ENCODE measurements at places on chromosomes 12 and 14. TPM values are rescaled to one million over a fixed set of nuclear protein-coding genes. Genes with fewer than 3 reads are reported as not detected.

The BIN2 gene
- total RNA-seq = 4.6 TPM

The TNS2 gene
- 39.7 TPM for total RNA-seq

The FAM161B gene
- 8.4 TPM for total RNA-seq

The NAV3 gene
- total RNA-seq = 4.3 TPM

The SPATA7 gene
- total RNA-seq = 27.7 TPM

The NRL gene
- total RNA-seq = 0.24 TPM

The ZBTB39 gene
- total RNA-seq = 6.7 TPM

The EVL gene
- 46.5 TPM for total RNA-seq

The CD4 gene
- 10.4 TPM for total RNA-seq

The GLIPR1L1 gene
- not detected for total RNA-seq

The MGAT4C gene
- total RNA-seq = 11.6 TPM

Data from umbilical cord (tissue), 2 donors.